ENCODE measurements at places on chromosomes 4 and X.

DNA sequence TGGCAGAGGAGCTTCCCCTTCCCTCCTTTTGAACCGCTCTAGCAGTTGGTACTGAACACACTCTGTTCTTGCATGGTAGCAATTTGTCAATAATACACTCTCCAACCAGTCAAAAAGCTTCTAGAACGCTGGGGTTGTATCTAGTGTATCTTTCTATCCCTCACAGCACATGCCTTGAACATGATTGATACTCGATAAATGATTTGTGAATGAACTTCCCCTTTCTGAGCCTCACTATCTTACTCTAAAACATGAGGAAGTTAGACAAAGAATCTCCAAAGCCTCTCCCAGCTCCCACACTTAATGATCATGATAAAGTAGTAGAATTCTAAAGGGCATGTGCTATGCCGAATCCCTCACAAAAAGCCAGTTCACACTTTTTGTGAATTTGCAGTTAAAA, 64.4 kb downstream of the DLG3 start:
- no peak for DNase-seq

- DNase-seq: no peak
Measured at GRCh38 chr4:161186750-161187149, 977.0 kb downstream of the FSTL5 start.

GRCh38 chr4:125276811-125277210, 37.9 kb upstream of the FAT4 start:
- no peak for DNase-seq

- DNase-seq: no peak
Measured at GRCh38 chr4:5943561-5943960, 50.7 kb upstream of the CRMP1 start.

DNA sequence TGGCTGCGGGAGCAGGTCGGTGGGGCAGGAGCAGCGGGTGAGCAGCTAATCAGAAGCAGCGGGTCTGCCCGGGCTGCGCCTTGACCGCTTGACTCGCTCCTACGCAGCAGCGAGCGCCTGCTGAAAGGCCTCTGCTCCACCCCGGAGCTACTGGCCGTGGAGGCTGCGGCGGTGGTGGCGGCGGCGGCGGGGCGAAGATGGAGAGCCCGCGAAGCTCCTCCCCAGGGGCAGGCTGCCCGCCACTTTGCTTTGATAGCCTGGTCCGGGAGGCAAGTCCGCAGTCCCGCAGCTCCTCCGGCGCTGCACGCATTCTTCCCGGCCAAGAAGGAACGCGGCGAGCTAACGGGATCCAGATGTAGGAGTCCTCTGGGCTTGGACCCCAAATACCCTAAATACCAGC, 36.7 kb downstream of the PJA1 start:
- peak; percentile 12 for DNase-seq

GRCh38 chrX:119654112-119654531, 38.8 kb downstream of the SEPTIN6 start:
- peak; percentile 46 for DNase-seq

GRCh38 chr4:15958562-15958961, 4.4 kb downstream of the FGFBP2 start:
- DNase-seq: no peak

DNA sequence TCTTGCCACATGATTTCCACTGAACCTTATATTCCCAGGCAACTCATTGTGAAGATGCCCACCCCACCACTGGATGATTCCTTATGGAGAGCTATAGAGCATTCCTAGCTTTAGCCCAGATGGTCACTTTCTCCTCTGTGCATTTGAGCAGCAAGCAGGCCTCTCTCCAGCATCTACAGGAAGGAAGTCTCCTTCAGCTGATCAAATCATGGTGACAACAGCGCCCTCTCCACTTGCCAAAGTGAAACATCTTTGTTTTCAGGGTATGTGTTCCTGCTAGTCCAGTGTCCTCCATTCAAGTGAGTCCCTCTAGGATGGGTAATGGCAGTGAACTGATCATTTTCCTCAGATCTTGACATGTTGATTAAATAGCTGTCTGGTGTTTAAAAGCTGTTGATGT, 10.9 kb upstream of the SYTL5 start:
- DNase-seq: no peak

DNA sequence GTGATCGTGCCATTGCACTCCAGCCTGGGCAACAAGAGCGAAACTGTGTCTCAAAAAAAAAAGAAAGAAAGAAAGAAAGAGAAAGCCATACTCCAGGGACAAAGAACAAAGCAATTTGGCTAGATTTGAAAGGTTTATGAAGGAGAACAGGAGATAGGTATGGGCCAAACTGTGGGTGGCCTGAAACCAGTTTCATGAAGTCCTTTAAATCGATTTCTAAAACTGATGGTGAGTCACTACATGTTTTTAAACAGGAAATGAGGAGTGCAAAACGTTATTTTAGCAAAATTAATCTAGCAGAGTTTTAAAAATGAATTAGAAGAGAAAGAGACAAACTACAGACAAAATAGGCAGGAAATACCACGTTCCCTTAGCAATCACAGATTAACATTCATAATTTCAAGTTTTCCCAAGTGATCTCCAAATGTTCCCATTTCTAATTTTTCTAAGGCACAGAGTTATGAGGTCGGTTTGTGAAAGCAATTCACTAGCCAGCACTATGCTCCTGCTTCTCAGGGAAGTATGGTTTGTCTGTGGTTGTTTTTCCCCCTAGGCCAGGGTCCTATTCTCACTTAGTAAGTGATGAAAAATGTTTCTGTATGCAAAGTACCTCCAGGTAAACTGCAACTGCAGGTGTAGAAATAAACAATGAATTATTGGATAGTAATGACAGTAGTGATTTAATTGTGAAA, 190.6 kb downstream of the PPP3CA start:
- DNase-seq: no peak

- no peak for DNase-seq
Measured at GRCh38 chrX:71184803-71185495, 38.1 kb upstream of the GJB1 start.

DNA sequence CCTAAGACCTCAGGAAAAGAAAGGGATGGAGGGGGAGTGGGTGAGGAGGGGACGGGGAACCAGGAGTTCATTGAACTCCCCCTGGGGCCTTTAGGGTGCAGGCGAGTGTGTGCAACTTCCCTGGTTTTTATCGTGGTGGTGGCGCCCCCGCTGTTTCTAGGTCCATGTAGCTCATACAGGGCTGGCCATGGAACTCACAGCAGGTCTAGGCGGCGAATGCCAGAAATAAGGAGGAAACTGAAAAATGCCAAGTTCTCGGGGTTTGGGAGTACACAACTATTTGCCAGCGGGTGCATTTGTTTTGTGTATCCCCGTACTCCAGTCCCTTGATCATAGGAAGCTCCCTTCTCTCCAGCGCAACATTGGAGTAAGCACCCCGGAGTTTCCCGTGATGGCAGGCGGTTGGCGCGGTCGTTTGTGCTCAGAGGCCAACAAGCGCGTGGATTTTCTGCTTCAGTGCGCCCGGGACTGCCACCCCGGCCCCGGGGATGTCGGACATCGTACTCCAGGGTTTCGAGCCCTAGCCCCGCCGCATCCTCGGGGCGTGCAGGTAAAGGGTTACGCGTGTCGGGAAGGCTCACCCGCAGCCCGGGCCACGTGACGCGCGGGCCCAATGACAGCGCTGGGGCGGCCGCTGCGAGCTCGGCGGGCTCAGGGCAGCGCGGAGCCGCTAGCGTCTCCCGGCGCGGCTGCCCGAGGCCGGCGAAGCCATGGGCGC, 208.9 kb downstream of the NWD2 start:
- peak; percentile 8 for DNase-seq

DNA sequence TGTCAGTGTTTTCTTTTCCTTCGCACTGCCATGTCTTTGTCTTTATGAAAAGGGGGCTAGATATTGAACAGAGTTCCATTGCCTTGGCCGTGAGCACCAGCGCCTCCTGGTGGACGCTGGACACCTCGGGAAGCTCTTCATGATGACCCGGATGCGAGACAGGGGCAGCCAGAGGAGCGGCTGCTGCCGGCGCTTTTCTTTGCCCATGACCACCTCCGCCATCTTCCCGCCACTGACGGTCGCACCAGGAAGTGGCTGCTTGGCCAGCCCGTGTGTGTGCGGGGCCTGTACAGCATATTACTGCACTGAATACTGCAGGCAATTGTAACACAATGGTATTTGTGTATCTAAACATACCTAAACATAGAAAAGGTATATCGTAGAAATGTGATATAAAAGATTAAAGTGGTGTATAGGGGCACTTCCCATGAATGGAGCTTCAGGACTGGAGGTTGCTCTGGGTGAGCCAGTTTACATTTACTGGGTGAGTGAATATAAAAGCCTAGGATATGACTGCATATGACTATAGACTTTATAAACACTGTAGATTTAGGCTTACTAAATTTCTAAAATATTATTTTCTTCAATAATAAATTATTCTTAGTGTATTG, 15.8 kb upstream of the GRIA2 start:
- DNase-seq: no peak

- DNase-seq: no peak
Measured at GRCh38 chr4:103010804-103011203, 8.7 kb downstream of the SLC9B1 start.

- no peak for DNase-seq
Measured at GRCh38 chr4:137635601-137636000, 103.3 kb upstream of the PCDH18 start.

GRCh38 chrX:102560423-102561068, 38.8 kb upstream of the ARMCX5 start:
- no peak for DNase-seq

- peak; percentile 95 for DNase-seq
Measured at GRCh38 chr4:28287831-28288233, 1427.2 kb downstream of the STIM2 start.

DNA sequence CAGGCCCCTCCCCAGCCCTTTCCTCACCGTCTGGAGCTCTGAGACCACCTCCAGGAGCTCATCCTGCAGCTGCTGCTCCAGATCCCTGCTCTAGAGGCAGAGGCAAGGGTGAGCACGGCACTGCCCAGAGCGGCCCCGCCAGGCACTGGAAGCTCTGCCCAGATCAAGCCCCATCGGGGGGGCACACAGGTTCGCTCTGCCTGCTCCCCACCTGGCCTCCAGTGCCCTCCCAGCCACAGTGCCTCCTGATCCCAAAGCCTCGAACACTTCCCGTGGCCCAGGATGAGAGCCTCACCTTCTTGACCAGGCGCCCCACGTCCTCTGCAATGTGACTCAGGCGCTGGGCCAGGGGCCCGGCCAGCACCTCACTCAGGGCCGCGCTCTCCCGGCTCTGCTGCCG, 5.0 kb downstream of the ARHGAP4 start:
- no peak for DNase-seq

GRCh38 chr4:186723292-186724057, at the start of gene FAT1:
TSS of gene FAT1 (minus strand) at chr4:186723856. CDS start at chr4:186709827, 14,029 bp downstream.
- DNase-seq: peak; percentile 73

- DNase-seq: no peak
Measured at GRCh38 chrX:14501327-14501726, 28.0 kb upstream of the GLRA2 start.

DNA sequence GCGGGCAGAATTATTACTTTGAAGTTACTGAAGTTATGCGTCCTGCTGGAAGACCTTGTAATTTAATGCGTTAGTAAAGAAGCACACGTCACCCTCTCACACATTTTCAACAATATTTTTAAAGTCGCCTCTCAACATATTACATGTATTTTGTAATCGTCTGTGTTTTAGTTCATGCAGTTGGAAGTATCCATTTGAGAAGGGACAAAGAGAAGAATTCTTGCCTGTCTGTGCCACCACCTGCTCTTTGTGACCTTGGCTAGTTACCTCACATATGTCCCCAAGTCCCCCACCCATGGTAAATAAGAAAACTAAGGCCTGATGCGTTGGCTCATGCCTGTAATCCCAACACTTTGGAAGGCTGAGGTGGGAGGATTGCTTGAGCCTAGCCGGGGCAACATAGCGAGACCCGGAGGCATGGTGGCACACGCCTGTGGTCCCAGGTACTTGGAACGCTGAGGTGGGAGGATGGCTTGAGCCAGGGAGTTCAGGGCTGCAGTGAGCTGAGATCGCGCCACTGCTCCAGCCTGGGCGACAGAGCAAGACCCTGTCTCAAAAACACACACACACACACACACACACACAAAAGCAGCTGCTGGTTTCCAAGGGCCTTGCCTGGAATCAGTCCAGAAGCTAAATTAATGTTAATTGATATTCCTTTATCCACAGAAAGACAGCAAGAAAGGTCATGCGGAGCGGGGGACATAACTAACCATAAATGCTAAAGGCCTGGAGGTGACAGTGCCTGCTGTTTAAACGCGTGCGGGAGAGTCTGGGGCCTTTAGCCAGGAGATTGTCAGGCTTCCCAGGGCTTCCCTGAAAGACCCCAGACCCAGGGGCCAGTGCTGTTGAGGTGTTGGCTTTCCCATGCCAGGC, 811 bp downstream of the TMEM187 start:
- DNase-seq: peak; percentile 8

DNA sequence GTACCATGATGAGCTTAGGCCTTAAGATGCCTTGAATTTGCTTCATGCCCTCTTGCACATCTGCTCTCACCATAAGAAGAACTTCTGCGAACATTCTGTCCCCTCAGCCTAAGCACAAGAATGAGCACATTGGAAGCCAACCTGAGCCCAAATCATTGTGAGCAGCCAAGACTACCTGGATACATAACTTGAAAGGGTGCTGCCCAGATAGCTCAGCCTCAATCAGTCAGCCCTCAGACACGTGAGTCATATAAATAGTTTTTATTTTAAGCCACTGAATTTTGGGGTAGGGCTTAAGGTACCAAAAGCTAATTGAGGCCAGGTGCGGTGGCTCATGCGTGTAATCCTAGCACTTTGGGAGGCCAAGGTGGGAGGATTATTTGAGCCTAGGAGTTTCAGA, 27.5 kb upstream of the BBS12 start:
- DNase-seq: no peak

- no peak for DNase-seq
Measured at GRCh38 chr4:60745800-60746571, 454.1 kb upstream of the ADGRL3 start.

- DNase-seq: no peak
Measured at GRCh38 chrX:53421772-53422085, 725 bp downstream of the SMC1A start.

DNA sequence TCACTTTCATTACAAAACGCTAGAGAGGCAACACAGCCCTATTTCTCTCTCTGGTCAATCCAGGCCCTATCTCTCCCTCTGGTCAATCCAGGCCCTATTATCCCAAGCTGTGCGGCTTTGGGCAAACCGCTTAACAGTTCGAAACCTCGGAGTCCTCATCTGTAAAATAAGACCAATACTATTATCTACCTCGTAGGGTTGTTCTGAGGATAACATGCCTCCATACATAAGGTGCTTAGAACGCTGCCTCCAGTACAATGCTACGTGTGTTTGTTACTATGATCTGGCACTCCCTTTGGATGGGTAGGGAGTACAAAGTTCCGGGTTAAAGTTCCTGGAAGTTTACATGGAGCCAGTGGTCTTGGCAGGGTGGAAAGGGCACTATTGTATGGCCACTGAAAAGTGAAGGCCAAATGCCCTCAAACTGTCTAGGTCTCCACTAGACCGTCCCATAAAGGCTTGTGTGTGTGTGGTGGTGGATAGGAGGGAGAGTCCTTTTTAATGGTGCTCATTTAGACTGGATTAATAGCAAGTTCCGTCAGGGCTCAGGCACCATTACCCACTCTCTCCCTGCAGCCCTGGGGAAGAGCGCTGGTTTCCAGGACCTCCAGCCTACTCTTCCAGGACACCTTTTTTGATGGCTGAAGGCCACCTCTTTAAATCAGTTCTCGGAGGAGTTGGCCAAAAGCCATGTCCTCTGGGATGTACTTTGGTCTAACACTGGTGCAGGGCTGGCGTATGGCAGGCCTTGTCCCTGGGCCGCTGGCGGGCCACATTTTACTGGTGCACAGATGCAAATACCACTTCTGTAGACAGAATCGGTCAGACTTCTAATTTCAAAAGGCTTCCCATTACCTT, 75.6 kb upstream of the BCOR start:
- no peak for DNase-seq

Data from astrocyte (in vitro differentiated cells and primary cell).